ENCODE measurements at places on chromosomes 5 and 9.
A peak's percentile ranks its signal among the peaks of the same experiment; 100 is the strongest.

DNA sequence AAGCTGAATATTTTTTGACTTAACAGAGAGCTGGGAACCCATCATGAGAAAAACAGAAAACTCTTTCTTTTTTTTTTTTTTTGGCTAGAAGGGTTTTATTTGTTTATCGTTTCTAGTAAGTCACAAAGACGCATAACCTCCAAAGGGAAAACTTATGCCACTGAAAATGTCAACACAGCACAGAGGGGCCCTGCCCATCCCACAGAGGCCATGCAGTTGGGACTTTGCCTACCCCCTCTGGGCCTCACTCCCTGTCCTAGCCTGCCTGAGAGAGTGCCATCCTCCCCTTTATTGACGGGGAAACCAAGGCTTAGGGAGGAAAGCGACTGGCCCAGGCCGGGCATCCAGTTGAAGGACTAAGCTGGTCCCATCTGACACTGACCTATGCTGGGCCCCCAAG lies 74.7 kb downstream of the VAV2 start:
- DNase-seq = no peak

DNA sequence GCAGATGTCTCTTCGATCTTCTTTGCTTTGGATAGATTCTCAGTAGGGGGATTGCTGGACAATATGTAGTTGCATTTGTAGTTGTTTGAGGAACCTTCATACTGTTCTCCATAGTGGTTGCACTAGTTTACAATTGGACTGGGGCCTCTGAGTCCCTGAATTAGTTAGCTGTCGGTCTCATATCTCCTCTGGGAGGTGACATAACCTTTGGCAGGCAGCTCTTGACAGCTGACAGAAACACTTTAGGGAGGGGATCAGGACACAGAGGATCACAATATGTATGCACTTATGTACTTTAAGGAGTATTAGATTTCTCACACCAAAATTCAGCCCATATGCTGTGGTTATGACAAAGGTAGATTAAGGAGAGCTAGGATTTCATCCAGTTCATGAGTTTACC lies 1279.9 kb upstream of the DMAC1 start:
- no peak for DNase-seq

- DNase-seq = no peak
These were observed 9.8 kb downstream of the COL5A1 start for GRCh38 chr9:134651226-134651905.

GRCh38 chr9:16730162-16730561 lies 140.3 kb downstream of the BNC2 start:
- no peak for DNase-seq

- no peak for DNase-seq
These were observed 1195.9 kb upstream of the ACO1 start for GRCh38 chr9:31188496-31188895.

DNA sequence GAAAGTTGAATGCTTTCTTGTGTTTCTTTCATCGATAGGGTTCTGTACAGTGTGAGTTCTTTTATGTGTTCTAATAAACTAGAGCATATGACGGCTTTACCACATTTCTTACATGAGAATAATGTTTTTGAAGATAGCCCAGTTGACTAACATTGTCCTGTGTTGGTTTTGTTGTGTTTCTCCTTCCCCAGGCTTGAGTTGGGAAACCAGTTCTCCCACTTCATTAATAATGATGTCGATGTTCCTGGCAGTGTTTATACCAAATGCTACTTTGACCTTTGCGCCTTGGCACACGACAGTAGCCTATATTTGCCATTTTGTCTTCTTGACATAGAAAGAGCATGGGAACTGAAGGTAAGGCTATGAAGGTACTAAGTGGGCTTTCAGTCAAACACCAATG lies 14.4 kb upstream of the ZNF782 start:
- no peak for DNase-seq

DNA sequence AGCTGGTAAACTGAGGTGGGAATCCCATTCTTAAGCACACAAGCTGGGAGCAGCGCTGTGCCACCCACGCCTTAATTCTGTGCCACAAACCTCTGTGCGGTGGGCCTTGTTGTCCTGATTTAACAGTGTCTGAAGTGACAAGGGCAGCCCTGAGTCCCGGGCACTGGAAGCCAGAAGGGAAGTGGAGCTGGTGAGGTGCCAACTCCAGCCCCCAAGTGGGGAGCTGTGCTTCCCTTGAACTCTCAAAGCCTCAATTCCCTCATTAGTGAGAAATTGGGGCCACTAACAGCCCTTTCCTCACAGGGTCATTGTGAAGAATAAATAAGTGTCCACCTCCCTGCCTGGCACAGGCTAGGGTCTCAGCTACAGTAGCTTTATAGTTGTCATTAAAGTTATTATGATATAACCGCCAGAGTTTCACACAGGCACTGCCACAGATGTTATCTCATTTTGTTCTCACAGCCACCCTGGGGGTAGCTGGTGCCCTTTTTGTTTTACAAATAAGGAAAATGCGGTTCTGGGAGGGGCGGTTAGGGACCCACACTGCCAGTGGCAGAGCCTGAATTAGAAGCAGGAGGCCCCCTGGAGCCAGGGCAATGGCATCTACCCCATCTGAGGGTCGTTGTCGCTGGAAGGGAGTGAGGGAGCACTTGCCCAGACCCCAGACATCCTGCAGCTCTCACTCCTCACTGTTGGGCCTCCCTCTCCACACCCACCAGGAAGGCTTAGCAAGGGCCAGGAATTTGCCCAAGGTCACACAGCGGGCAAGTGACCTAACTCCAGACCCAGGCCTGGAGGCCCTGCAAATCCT lies 2.1 kb upstream of the TLX3 start:
- DNase-seq = no peak

- no peak for DNase-seq
These were observed 263.1 kb upstream of the PTGER4 start for GRCh38 chr5:40416588-40416987.

GRCh38 chr9:7819984-7820383 lies 20.4 kb upstream of the DMAC1 start:
- DNase-seq = no peak

- DNase-seq = no peak
These were observed 164.0 kb downstream of the CARTPT start for GRCh38 chr5:71882826-71883741.

DNA sequence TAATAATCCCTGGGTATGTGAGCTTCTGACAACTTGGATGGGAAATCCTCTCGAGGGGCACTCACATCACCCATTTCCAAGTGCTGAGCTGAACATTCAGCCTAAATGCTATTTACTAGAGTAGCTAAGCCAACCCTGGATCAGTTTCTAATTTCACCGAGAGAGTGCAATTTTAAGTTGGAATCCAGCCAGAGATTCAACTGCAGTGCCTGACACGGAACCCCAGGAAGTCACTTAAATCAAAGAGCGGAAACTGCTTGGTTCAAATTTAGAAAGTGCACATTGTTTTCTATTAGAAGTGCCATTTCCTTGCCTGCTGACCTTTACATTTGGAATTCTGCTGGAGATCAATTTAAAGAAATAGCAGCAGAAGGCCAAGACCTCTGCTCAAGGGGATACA lies 8.8 kb downstream of the SPRY4 start:
- DNase-seq = no peak

GRCh38 chr9:76502746-76503145 lies 43.8 kb downstream of the GCNT1 start:
- DNase-seq = no peak

DNA sequence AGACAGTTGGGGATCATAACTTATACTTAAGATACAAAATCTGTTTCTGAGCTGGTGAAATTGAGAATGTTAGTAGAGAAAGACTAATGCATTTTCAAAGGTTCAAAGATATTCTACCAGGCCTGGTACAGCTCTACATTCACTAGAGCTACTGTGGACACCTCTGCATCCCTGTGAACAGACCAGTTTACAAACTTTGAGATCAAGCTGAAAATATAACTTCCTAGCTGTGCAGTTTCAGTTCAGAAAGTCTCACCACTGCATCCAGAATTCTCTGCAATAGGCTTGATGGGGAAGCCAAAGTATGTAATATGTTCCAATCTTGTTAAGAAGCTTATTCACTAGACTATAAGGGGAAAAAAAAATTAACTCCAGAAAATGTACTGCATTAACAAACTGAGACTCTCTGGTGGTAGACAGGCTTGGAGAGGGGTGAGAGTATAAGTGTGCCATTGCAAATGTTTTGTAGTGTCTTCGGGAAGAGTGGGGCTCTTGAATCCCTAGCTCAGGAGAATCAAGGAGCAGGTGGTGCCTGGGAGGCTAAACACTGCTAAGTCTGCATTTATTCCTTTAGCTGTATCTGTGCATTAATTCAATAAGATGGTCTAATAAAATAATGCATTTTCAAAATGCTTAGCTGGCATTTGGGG lies 671.9 kb downstream of the NR2F1-AS1 start:
- no peak for DNase-seq

DNA sequence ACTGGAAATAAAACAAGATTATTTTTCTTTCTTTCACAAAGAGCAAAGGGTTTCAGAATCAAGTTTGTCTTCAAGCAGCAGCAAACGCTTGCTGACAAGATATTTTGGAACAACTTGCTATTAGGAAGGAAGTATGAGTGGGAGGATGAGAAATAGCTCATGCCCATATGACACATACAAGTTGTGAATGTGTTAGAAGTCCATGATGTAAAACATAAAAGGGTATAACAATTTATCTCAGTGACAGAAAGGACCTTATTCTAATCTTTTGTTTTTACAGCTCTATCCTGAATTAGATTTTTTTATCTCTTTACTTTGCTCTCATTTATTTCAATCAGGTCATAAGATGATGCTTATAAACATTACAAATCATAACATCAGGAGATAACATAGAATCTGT lies 516.6 kb upstream of the MEF2C start:
- no peak for DNase-seq

DNA sequence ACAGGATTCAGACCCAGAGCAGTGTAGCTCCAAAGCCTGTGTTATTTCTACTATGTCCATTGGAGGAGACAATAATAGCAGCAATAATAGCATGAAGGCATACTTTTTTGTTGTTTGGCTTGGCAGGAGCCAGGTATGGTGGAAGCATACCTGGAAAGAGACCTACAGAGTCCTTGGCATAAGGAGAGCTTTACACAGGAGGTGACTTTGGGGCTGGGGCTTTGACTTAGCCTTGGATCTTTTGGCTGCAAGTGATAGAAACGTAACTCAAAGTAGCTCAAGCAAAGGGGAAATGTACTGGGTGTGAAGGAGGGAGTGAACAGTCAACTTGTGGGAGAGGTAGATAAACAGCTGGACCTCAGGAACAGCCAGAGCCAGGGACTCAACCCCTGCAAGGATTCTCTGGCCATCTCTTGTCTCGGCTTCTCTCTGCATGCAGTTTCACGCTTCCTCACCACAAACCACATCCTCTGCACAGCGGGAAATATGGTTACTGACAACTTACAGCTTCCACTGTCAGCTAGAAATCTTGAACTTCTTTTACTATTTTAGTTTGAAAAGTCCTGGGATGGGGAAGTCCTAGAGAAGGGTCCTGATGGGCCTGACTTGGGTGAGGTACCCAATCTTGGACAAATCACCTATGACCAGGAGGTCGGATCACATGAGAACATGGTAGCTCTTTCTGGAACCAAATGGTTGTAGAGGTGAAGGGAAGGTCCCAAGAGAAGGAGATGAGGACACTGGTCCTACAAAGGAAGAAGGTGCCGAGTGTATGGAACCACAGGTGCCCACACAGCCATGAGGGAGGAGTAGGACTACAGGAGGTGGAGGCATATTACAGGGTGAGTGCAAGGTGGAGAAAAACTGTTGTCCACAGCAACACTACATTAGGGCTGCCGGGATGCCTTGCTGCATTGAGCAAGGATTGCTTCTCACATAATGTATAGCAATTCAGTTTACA lies 47.0 kb upstream of the TGFBR1 start:
- peak; percentile 31 for DNase-seq

- no peak for DNase-seq
These were observed 214.6 kb downstream of the CDK5RAP2 start for GRCh38 chr9:120365386-120365785.

- DNase-seq = no peak
These were observed 71.0 kb upstream of the HMHB1 start for GRCh38 chr5:143740956-143741355.

DNA sequence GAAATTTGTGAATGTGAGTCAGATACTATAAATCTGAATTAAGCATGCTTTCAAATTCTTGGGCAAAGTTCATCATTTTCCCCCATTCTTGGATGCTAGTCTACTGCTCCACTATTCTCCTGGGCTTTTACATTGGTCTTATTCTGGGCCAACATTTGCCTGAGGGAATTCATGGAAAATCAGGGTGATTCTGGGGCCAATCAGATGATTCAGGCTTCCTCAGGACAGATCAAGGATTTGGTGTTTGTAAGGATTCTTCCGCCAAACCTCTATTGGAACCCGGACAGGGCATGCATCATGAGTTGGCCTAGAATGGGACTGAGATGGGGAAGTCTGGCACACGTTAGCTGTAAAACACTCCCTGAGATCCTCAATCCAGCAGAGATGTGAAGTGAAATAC lies 113.8 kb downstream of the MEF2C start:
- DNase-seq = no peak

- no peak for DNase-seq
These were observed 403.9 kb downstream of the ZSWIM6 start for GRCh38 chr5:61735995-61736394.

DNA sequence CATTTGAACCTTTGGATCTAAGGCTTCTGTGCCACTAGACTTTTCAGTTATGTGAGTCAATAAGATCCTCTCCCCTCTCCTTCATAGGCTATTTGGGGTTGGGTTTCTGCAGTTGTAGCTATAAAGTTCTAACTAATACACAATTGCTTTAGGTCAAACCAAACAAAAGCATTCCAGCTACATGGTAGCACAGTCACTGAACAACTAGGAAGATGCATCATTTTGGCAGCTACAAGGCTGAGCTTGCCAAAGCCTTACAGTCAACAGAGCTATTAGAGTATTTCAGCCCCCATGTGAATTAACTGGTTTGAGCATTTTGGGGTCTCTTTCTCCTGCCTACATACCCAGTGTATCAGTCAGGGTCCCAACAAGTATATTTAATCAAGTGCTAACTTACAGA lies 234.6 kb downstream of the ZNF608 start:
- DNase-seq = no peak

DNA sequence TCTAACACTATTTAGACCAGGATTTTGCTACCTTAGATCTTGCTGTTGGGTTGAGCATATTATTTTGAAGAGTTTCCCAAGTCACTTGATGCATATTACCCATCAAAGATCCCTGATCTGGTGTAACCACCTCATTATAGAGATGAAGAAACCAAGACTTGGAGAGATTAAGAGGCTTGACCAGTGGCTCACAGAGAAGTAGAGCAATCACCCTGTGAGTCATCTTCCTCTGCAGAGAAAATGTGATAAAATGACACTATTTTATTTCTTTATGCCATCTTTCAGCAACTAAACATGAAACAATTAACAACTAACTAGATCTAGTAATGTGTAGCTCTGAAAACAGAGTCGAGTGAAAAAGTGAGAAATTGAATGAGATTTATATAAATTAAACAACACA lies 76.1 kb downstream of the KIF4B start:
- DNase-seq = no peak

- DNase-seq = no peak
These were observed 72.9 kb downstream of the SEC61B start for GRCh38 chr9:99294850-99295461.

DNA sequence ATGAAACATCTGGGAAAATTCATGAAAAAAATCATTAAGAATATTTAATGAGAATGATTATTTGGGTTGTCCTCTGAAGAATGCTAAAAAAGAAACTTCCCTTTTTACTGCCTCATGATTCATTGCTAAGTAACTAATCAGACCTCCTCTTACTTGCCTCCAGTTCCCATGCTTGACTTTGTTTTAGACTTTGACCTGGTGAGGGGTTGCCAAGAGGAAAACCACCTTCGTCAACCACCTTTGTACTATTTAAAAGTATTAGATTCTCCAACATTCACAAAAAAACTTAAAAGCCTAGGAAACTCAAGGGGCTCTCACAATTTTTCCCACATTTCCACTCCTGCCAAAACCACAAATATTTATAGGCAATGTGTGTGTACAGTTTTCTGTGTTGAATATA lies 115.2 kb upstream of the ST8SIA4 start:
- no peak for DNase-seq
